ENCODE measurements at places on chromosomes 16 and 17. TPM values are rescaled to one million over a fixed set of nuclear protein-coding genes. Genes with fewer than 3 reads are reported as not detected.

GRCh38 chr16:84718-85406 lies 6.8 kb downstream of the MPG start:
- peak; percentile 93 for DNase-seq

The GUCY2D gene
- not detected for total RNA-seq

DNA sequence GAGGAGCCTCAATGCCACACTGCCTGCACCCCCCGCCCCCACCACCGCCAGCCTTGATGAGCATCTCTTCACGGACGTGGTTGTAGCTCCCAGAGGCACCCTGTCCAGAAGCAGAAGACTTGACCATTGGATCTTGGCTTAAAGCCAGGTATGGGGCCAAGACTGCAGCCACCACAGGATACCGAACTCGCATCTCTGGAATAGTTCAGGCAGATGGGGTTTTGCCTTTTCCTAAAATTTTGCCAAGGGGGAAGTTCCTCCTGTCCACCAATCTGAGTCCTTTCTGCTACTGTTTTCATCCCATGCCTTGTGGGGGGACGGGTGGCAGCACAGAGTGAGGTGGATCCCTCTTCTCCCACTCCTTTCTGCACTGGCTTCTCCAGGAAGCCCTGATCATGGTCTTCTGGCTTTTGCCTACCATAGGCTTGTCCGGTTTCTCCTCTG lies 939 bp downstream of the CORO6 start:
- no peak for DNase-seq

DNA sequence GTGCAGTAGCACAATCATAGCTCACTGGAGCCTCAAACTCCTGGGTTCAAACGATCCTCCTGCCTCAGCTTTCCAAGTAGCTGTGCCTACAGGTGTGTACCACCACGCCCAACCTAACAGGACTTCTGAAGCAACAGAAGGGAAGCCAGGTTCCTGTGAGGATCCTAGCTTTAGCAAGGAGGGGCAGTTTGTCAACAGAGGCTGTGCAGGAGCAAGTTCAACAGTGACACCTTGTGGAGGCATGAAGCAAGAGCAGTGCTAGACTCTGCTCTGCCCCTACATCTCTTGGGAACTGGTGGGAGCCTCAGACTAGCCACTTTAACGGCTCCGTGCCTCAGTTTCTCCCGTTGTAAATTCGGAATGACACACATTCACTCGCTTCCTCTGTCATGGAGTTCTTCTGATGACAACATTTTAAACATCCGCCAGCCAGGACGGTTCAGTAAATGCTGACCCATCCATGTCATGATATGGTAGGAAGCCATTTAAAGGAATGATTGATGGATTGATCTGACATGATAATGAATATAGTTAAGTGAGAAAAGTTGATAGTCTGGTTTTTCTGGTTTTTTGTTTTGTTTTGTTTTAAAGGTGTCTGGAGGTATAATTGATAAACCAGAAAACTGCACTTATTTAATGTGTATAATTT lies 218.7 kb downstream of the MRTFB start:
- no peak for DNase-seq

The MT1H gene
- total RNA-seq: not detected

DNA sequence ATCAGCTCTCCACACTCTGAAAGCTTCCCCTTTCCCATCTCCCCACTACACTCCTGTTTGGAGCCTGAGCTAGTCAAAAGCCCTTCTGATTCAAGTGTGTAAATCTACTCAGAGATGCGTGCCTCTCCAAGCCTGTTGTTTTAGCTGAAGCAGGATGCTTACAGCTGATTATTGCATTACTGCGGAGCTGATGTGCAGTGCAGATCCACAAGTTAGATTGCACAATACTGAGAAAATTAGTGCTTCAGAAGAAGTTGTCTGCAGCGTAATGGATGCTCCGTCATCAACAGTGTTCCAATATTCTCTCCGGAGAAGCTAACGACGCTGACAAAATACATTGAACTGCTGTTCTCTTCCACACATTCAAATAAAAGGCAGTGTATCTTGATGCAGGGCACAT lies 44.8 kb upstream of the NLRP1 start:
- DNase-seq: no peak

DNA sequence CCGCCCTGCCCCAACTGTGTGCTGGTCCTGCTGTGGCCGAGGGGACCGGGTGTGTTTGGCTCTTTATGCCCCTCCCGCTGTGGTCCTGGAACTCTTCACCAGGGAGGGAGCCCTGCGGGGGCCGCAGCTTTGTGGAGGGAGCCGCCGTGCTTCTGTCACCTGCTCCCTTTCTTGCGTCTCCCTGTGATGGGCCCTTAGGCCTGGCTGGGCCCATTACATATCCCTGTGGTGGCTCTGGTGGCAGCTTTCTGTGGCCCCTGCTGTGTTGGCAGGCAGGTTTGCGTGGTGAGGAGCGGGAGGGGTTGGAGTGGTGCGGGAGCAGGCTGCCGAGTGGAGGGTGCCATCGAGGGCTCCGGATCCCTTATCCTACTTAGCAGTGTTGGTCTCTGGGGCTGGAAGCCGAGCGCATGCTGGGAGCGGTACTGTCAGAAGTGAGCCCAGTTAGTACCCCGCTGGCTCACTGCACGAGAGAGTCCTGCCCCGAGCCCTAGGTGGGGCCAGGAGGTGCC lies 60.4 kb downstream of the PDPK1 start:
- no peak for DNase-seq

GRCh38 chr17:75404731-75405364 lies 630 bp downstream of the GRB2 start:
- DNase-seq: peak; percentile 17

The CES5A gene
- total RNA-seq: not detected

GRCh38 chr17:28230011-28230410 lies 89.0 kb upstream of the TMEM97 start:
- no peak for DNase-seq

GRCh38 chr16:83402967-83403366 lies 404.8 kb upstream of the HSBP1 start:
- DNase-seq: peak; percentile 15

The KRTAP2-2 gene
- total RNA-seq: 0.68 TPM

The SULT1A4 gene
- not detected for total RNA-seq

The NUPR1 gene
- total RNA-seq: 49.7 TPM

The TEKT5 gene
- not detected for total RNA-seq

The SOX8 gene
- total RNA-seq: 0.09 TPM

- DNase-seq: peak; percentile 33
Observed at GRCh38 chr16:88383401-88384221, 852 bp downstream of the ZNF469 start.

DNA sequence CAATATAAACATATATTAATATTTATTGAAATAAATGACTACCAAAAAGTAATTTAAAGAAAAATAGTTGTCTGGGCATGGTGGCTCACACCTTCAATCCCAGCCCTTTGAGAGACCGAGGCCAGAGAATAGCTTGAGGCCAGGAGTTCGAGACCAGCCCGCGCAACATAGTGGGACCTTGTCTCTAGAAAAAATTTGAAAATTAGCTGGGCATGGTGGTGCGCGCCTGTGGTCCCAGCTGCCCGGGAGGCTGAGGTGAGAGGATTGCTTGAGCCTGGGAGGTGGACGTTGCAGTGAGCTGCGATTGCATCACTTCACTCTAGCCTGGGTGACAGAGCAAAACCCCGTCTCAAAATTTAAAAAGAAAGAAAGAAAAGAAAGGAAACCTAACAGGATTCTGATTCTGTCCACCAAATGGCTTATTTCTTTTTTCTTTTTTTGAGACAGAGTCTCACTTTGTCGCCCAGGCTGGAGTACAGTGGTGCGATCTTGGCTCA lies 3.4 kb upstream of the BPTF start:
- DNase-seq: no peak

DNA sequence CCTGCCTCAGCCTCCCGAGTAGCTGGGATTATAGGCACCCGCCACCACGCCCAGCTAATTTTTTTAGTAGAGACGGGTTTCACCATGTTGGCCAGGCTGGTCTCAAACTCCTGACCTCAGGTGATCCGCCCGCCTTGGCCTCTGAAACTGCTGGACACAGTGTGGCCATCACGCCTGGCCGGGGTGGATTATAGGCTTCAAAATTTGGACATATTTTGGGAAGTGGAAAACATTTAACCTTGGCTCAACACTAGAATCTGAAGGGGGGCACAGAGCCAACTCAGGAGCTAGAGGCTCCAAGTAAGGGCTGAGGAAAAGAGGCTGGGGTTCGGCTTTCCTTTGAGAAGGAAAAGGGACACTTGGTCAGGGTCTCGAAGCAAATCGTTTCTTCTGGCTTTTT lies 2.2 kb upstream of the CDK5R1 start:
- no peak for DNase-seq

The USP6 gene
- total RNA-seq: 0.08 TPM

- no peak for DNase-seq
Observed at GRCh38 chr16:86819533-86819892, 241.2 kb downstream of the FOXL1 start.

DNA sequence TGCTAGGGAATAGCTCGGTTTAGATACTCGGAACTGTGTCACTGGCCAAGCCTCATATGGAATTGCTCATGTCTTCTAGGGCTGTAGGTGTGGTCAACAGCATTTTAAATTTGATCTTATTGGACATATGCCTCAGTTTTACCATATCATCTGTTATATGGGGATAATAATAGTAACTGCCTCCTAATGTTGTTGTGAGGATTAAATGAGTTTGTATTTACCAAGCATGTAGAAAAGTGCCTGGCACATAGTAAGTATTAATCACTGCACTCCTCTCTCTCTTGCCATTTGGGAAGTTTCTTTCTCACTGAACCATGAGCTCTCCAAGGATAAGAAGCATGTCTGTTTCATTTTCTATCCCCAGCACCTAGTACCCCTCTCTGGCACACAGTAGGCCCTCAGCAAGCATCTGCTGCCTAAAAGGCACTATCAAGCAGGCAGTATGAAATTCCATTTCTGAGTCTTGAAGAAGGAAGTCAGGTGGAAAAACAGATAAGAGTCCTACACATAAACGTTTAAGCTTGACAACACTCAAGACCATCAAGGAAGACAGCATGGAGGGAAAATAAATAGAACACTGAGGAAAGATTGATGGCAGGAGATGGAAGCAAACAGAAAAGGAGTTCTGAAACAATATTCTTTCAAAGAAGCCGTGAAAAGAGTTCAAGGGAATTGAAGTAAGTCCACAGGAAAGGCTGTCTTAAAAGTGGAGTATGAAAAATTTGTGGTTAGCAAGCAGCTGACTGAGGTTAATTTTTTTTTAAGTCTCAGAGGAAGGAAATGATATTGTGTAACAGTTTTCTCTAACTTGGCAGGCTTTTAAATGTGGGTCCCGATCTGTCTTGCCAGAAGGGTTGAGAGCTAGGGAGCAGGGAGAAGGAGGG lies 2.2 kb upstream of the ATP6V0A1 start:
- peak; percentile 55 for DNase-seq

The BRICD5 gene
- 4.0 TPM for total RNA-seq

DNA sequence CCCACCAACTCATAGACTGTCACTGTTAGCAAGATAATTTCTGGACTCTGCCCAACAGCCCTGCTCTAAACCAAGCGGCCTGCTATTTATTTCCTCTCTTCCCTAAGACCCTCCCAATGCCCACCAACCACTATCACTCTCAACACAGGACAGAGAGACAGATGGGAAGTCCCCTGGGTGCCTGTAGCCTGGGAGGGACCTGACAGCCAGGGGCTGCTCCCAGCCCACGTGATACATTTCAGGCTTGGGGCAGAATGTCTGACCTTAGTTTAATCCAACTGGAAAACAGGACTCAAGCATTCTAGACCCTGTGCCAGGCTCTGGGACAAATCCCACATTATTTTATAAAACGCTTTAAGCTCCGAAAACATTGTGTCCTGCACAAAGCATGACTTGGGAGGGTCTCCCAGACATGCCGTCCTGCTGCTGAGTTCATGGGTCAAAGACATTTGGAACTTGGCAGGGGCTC lies 23.6 kb downstream of the XYLT1 start:
- no peak for DNase-seq

The CLEC19A gene
- total RNA-seq: not detected

- DNase-seq: no peak
Observed at GRCh38 chr16:19132255-19132654, 18.5 kb downstream of the ITPRIPL2 start.

The RAB11FIP4 gene
- total RNA-seq: 0.03 TPM

The TMEM235 gene
- total RNA-seq: not detected

- DNase-seq: no peak
Observed at GRCh38 chr17:51629232-51629631, 368.9 kb downstream of the UTP18 start.

The CBFA2T3 gene
- total RNA-seq: not detected

The PDILT gene
- not detected for total RNA-seq

GRCh38 chr16:78317564-78318240 lies 218.2 kb downstream of the WWOX start:
- DNase-seq: no peak

The NTN1 gene
- not detected for total RNA-seq

GRCh38 chr16:81755915-81756614 lies 23.0 kb upstream of the PLCG2 start:
- no peak for DNase-seq

DNA sequence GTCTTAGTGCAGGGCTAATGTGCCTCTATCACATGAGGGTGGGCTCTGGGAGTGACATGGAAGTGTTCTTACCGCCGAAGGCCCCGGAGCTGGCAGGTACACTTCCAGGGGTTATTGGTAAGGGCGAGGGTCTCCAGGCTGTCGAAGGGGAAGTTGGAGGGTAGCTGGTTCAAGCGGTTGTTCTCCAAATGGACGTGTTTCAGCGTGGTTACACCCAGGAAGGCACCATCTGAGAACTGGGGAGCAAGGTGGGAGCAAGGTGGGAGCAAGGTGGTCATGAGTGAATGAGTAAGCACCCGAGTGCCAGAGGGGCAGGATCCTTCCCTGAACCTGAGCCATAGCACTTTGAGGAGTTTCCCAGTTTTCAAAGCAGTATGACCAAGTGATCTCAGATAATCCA lies 3.0 kb downstream of the CHAD start:
- no peak for DNase-seq

DNA sequence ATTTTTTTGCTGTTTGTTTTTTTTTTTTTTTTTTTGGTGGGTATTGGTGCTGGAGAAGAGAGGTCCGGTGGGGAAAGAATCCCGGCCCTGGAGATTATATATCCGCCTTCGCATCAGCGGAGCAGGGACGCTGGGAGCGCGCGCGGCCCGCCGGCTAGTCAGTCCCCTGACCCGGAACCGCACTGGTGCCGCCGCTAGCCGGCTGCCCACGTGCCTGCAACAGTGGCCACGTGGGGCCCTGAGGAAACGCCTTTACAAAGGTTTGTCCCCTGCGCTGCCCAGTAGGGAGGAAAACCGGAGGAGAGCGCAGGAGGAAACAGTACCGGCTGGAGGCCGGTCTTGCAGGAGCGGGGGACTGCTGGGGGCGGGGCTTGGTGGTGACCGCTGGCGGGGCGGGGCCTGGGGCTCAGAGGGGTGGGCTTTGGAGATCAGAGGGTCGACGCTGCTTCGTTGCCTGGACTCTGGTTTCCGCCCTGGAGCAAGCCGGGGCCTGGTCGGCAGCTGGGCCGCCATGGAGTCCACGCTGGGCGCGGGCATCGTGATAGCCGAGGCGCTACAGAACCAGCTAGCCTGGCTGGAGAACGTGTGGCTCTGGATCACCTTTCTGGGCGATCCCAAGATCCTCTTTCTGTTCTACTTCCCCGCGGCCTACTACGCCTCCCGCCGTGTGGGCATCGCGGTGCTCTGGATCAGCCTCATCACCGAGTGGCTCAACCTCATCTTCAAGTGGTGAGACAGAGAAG lies at the start of gene G6PC3:
G6PC3 (plus strand) TSS at position 281 of the 743 bp plus-strand sequence; CDS start at position 512, 231 bp downstream.
- DNase-seq: peak; percentile 98

- DNase-seq: no peak
Observed at GRCh38 chr17:81414756-81415516, 19.7 kb downstream of the BAHCC1 start.
